ENCODE measurements at places on chromosomes 16 and 17.

DNA sequence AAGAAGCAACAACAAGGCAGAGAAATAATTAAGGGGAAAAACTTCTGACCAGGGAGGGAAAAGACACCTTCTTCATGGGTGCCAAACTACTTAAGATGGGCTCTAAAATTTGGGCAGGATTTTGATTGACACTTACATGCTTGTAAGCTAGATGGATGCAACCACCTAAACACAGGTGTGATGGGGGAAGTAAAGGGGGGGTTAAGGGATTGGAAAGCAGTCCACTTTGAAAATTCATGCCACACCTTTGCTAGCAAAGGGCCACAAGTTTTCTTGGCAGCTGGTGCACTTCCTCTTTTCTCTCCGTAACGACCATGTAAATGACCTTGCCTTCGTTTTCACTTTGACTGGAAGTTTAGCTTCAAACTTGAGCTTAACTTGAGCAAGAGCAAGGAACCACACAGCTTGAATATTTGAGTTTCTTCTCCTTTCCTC lies 14.3 kb upstream of the PRKAR1A start:
- DNase-seq: no peak

DNA sequence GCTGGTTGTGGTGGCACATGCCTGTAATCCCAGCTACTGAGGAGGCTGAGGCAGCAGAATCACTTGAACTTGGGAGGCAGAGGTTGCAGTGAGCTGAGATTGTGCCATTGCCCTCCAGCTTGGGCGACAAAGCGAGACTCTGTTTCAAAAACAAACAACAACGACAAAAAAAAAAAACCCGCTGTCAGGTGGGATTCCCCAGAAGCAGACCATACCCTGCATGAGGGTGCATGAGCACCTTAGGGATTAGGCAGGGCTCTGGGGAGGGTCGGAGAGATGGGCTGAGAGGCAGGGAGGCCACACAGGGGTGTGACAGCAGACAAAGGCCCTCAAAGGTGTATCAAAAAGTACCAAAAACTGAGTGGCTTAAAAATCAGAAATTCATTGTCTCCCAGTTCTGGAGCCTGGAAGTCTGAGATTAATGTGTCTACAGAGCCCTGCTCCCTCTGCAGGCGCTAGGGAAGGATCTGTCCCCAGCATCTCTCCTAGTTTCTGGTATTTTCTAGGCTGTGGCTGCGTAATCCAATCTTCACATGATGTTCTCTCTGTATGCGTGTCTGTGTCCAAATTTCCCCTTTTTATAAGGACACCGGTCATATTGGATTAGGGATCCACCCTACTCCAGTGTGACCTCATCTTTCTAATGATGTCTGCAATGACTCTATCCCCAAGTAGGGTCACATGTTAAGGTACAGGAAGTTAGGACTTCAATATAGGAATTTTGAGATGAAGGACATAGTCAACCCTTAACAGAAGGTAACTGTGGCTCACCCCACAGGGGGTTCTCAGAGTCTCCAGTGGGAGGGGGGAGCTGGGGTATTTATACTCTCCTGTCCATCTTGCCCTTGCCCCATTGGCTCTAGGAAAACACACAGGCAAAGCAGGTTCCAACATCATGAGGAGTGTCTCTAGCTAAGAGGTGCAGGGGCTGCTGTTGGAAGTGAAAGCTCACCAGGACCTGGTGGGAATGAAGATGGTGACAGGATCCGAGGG lies 13.6 kb upstream of the TVP23A start:
- no peak for DNase-seq

DNA sequence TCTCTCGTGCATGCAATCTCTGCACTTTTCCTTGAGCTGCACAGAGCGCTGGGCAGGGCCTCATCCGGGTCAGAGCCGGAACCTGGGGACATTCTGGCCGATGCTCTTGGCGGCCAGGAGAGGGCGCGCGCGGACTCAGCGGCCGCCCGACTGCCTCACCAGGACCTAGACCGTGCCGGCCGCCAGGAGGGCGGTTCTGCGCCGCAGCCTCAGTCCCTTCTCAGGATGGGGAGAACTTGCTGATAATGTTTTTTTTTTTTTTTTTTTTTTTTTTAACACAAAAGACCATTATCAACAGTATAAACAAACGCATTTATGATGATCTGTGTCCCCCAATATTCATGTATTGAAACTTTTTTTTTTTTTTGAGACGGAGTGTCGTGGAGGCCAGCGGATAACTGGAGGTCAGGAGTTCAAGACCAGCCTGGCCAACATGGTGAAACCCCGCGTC lies 8.1 kb upstream of the FLYWCH2 start:
- DNase-seq: peak; percentile 32

GRCh38 chr17:9874722-9875121 lies 30.3 kb downstream of the RCVRN start:
- no peak for DNase-seq

DNA sequence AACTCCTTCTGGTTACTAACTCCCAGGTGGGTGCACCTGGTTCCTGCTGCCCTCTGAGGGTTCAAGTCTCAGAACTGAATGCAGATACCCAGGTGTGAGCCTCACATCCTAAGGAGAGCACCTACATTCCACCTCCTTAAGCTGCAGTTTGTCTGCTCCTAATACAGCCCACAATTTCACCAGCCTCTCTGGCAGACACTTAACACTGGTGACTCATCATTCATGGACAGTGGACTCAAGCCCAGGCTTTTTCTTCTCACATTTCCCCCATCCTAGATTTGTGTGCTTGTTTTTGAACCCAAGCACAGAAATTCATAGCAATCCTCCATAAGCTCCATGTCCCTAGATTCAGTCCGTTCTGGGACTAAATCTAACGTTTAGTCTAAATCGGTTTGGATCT lies 7.0 kb upstream of the MAF start:
- DNase-seq: no peak

- no peak for DNase-seq
Observed at GRCh38 chr17:58960068-58960467, 146.6 kb downstream of the TRIM37 start.

- no peak for DNase-seq
Observed at GRCh38 chr17:60680754-60681153, 3.1 kb downstream of the BCAS3 start.

- DNase-seq: no peak
Observed at GRCh38 chr17:36059406-36059805, 4.7 kb upstream of the CCL18 start.

GRCh38 chr17:59829217-59830006 lies 63.3 kb downstream of the TUBD1 start:
- DNase-seq: no peak

GRCh38 chr16:14202697-14203096 lies 131.6 kb downstream of the MRTFB start:
- DNase-seq: no peak

- no peak for DNase-seq
Observed at GRCh38 chr17:45289301-45290268, 27.2 kb downstream of the MAP3K14 start.
